Activated T-helper 1 cell treated with anti-CD3 and anti-CD28 coated beads, Interleukin-12 subunit alpha, Interleukin-12 subunit beta, Interleukin-2, Interleukin-4 antibody, amounts not matched to agents 30 ng/mL and 10 ng/mL and 1 ng/mL, durations not matched to agents 14 hours and 24 hours and 36 hours (primary cell): ENCODE measurements at places on chromosomes 12 and 14.

GRCh38 chr14:38003746-38004609 lies 203.7 kb upstream of the SSTR1 start:
- H3K36me3 ChIP-seq = no peaks in the 10 kb centered on the region
- H3K27ac ChIP-seq = no peak overlapping the region
- H3K4me3 ChIP-seq = no peak overlapping the region
- no peaks in the 10 kb centered on the region for H3K4me1 ChIP-seq

DNA sequence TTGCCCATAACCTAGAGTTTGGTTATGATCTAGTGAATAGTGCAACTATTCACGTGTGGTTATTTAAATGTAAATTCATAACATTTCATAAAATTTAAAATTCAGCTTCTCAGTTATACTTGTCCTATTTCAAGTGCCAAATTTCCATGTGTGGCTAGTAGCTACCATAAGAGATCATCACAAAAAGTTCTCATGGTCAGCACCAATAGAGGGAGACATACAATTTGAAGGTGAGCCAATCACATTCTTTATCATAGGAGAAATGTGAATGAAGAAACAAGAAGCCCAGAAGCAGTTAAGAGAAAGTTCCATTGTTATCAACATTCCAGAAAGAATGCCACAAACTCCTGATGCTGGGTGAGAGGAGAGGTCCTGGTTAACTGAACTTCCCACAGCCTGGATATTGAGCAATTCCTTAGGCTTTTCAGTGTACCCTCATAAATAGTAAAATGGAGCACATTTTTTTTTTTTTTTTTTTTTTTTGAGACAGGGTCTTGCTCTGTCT lies 892.9 kb upstream of the USP15 start:
- H3K36me3 ChIP-seq = no peaks in the 10 kb centered on the region
- no peak overlapping the region for H3K4me3 ChIP-seq
- H3K27me3 ChIP-seq = no peaks in the 10 kb centered on the region
- no peak for DNase-seq
- no peak overlapping the region for H3K27ac ChIP-seq

GRCh38 chr12:106459124-106459523 lies 101.6 kb downstream of the POLR3B start:
- no peak for DNase-seq
- no peak overlapping the region for H3K4me3 ChIP-seq
- H3K4me1 ChIP-seq = peaks cover 12% of the 10 kb centered on the region
- H3K36me3 ChIP-seq = peaks cover 26% of the 10 kb centered on the region

GRCh38 chr14:69355607-69356281 lies 42.4 kb downstream of the ERH start:
- H3K4me1 ChIP-seq = peaks cover 48% of the 10 kb centered on the region
- H3K4me3 ChIP-seq = no peak overlapping the region
- no peak for DNase-seq
- H3K27ac ChIP-seq = peak overlapping the region; percentile 44
- peaks cover 7% of the 10 kb centered on the region for H3K27me3 ChIP-seq

DNA sequence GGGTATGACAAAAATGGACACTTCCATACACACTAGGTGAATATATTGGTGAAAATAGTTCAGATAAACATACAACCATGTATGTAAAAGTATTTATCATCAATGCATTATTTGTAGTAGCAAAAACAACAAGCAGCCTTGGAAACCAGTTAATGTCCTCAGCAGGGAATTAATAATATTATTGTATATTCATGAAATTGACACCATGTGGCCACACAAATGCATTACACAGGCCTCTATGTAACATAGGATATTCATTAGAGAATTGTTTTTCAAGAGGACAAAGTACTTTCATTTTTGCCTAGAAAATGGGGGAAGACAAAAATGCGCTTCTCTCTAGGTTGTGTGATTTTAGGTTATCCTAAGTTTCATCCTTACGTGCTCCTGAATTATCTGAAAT lies 24.3 kb downstream of the SPRING1 start:
- H3K27ac ChIP-seq = no peak overlapping the region
- peaks cover 9% of the 10 kb centered on the region for H3K27me3 ChIP-seq
- peaks cover 9% of the 10 kb centered on the region for H3K4me1 ChIP-seq
- DNase-seq = no peak
- peaks cover 18% of the 10 kb centered on the region for H3K36me3 ChIP-seq
- H3K4me3 ChIP-seq = no peak overlapping the region

GRCh38 chr12:42690264-42690663 lies 100.7 kb upstream of the PRICKLE1 start:
- no peaks in the 10 kb centered on the region for H3K36me3 ChIP-seq
- no peak for DNase-seq
- H3K27me3 ChIP-seq = peaks cover 2% of the 10 kb centered on the region

- DNase-seq = no peak
- no peaks in the 10 kb centered on the region for H3K36me3 ChIP-seq
- H3K27me3 ChIP-seq = no peaks in the 10 kb centered on the region
Observed at GRCh38 chr12:76219806-76220205, 128.4 kb downstream of the BBS10 start.
